Tibial artery (tissue), 4 donors: ENCODE measurements at places on chromosomes 12 and 14.

GRCh38 chr12:50258167-50258551 lies 25.2 kb downstream of the LIMA1 start:
- peak; percentile 75 for DNase-seq

DNA sequence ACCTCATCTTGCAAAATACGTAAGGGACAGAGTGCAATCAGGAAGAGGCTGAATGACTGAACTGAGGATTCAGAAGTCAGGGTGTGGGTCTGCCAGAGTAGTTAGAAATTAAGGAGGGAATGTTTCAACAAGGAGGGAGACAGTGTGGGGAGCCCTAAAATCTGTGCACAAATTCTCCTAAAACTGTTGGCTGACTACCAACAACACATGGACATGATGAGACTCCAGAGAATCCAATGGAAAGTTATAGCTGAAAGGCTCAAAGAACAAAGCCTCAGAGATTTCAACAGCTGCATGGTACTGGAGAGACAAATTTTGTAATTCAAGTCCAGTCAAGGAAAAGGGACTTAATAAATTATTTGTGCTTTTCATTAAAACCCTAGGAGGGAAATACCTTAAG lies 36.1 kb upstream of the NEDD1 start:
- no peak for DNase-seq

- DNase-seq = no peak
Observed at GRCh38 chr12:22467190-22467589, 77.2 kb downstream of the C2CD5 start.

DNA sequence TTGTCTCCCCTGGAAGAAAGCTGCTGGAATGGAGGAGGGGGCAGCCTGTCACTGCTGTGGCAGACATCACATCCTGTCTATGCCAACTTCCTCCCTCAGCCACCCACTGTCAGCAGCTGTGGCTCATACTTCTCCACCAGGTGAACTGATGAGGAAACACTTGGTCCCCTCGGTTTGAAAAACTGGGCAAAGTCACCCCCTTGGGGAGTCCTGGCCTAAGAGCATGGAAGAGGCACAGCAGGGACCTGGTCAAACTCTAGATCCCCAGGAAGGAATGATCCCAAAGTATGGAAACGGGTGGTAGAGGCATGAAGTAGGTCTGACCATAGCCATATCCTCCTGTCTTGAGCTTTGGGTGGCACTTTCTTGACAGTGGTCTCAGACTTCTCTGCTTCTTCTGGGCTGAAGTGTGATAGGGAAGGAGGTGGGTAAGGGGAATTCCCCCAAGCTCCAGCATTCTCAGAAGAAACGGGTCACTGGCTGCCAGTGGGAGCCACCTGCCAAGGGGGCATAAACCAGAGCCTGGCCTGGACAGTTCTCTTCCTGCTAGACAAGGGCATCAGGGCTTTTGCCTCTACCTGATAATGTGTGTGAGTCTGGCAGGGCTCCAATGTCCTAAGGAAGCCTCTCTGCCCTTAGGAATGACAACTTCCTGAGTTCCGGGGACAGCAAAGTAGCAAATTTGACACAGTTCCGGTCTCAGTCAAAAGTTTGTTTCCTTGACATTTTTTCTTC lies 36.0 kb downstream of the FMNL3 start:
- DNase-seq = no peak

- peak; percentile 42 for DNase-seq
Observed at GRCh38 chr14:100777818-100778525, 47.9 kb upstream of the MEG3 start.

- DNase-seq = no peak
Observed at GRCh38 chr12:104687823-104688573, 231.2 kb downstream of the CHST11 start.

DNA sequence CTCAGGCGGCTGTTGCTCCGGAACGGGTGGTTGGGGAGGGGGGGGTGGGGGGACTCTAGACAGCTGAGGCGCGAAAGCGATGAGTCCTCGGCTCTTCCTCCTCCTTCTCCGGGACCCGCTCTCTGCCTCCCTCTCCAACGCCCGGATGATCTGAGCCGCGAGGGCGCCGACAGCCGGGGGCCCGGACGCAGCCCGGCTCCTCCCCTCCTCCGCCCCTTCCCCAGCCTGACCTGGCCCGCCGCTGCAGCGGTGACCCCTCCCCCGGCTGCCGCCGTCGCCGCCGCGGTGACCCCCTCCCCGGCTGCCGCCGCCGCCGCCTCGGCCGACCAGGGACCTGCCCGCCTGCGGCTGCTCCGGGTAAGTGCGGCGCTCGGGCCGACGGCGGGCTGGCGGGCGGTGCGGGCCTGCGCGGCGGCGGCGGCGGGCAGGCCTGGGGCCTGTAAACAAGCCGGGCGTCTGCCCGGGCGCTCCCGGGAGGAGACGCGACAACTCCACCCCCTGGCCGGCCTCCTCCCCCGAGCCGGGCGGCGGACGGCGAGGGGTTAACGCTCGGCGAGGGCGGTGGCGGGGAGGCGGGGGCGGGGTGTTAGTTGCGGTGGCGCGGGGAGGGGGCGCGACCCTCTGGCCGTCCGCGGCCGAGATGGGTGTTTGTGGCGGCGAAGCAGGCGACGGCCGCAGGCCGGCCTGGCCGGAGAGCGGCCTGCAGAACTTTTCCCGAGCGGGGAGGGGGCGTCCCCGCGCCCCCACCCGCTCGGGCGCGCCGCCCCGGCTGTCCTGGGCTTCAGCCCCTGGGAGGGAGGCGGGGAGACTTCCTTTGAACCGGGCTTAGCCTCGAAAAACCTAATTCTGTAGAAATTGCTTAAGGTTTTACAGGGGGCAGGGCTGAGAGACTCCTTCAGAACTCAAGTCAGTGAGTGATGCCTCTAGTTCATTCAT lies 568 bp downstream of the PPM1A start:
- DNase-seq = peak; percentile 84

GRCh38 chr12:105440037-105440664 lies 109.7 kb downstream of the C12orf75 start:
- DNase-seq = no peak

DNA sequence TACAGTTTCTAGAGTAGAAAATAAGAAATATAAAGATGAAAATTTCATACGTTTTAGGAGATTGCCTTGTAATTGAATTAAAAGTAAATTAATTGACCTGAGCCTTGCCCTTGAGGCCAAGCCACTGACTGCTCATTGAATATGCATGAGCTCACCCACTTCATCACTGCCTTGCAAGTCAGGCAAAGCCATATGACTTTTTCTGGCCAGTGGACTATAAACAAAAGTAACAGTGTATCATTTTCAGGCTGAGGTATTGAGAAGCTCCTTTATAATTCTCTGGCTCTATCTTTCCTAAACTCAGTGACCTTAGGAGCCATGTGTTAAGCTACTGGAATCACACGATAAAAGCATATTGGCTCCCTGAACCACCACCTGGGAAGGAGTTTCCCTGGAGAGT lies 369.3 kb downstream of the NUAK1 start:
- DNase-seq = no peak

- peak; percentile 66 for DNase-seq
Observed at GRCh38 chr14:54784657-54785056, 118.0 kb downstream of the GCH1 start.

GRCh38 chr14:63752449-63753169 lies 24.7 kb upstream of the SGPP1 start:
- no peak for DNase-seq

GRCh38 chr12:51508285-51508684 lies 82.7 kb upstream of the SCN8A start:
- no peak for DNase-seq

DNA sequence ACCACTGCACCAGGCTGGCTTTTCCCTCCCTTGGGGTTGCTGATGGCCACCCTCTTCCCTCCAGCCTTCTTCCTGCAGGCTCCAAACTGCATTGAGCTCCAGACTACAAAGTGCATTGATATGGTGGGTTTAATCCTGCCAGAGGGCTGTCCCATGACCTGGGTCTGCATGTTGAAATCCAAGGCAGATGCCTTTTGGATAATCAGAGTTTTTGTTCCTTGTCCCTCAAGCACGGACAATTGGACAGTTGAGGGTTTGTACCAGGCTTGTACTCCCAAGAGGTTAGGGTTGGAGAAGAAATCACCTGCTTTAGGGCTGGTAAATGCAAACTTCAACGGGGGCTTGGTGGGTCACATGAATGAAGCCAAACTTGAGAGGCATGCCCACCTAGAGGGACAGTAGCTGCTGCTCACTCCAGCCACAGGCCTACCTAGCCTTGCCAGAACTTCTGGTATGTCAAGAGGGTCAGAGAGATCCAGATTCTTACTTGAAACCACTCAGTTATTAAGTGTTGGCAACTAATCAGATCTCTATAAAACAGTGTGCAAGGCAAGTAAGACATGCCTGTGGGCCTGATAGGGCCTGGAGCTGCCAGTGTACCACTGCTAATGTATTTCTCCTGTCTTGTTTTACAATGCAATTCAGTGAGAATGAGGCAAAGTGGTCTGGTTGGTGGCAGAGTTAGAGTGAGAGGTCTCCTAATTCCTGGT lies 21.7 kb upstream of the KRT83 start:
- DNase-seq = no peak

- DNase-seq = no peak
Observed at GRCh38 chr14:55416866-55417265, 5.2 kb upstream of the ATG14 start.

GRCh38 chr12:45051572-45052125 lies 750 bp upstream of the DBX2 start:
- DNase-seq = no peak

DNA sequence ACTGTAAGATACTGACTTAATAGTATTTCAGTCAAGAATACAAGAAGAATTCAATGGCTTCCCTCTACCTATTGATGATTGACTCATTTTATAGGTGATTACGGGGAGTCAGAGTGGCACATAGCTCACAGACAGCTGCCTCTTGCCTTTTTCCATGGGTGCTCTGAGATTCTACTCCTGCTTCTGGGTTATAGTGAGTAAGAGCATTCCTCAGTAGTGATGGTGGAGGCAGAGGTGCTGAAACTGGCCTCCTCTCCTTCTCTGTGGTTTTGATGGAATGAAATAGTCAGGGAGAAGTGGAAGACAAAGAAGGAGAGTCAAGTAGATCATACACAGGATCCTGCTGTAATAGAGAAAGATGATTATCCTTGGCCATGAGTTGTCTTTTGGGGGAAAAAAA lies 438.2 kb upstream of the FAR2 start:
- DNase-seq = no peak

DNA sequence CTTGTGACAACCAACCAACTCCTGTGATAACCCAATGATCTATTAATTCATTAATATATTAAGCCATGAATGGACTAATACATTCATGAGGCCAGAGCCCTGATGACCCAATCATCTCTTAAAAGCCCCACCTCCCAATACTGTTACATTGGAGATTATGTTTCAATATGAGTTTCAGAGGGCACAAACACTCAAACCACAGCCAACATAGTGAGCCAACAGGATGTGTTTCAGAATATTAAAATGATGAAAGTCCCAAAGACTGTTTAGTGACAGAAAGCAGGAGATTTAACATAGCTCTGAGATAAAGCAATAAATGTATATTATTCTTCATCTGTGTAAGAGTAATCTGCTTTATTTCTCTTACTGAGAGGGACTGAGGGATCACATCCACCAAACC lies 71.7 kb downstream of the PTPRO start:
- no peak for DNase-seq

DNA sequence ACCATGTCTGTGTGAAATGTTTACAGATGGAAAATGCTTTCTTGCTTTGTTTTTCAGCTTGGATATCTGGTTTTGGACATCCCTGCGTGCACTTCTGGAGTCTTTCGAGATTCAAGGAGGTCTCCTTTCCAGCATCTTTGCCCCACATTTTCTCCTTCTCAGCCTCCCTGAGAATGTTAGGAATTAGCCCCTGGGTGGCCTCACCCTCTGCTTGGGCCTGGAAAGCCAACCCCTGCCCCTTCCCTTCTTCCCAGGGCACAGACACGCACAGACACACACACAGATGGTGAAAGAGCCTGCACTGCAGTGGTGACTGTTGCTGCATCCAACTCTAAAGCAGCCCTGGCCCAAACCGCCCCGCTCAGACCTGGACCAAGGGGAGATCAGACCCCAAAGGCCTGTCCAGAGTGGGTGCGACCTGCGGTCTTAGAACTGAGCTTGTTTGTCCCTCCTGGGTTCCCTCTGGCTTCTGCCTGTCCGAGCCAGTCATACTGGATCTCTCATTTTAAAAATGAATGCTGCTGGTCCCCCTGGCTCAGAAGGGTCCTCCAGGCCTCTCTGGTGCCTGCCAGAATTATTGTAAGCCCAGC lies 8.7 kb upstream of the NCOR2 start:
- no peak for DNase-seq

DNA sequence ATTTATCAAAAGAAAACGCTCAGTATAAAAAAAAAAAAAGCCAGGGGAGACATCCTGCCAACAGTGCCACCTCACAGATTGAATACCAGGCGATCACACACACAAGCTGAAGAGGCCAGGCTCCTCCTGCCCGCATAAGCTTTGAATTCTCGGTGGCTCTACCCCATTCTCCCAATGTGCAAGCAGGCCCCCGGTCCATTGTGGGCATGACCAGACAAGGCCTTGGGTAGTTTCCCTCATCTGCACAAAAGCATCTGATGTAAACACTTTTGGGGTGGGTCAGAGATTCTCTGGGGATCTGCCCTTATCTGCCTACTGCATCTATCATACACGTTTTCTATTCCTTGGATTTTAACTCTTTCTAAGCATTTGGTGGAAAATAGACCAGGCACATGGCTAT lies 16.2 kb downstream of the KLRF2 start:
- no peak for DNase-seq

GRCh38 chr12:70757830-70758493 lies 120.7 kb upstream of the PTPRB start:
- DNase-seq = no peak

DNA sequence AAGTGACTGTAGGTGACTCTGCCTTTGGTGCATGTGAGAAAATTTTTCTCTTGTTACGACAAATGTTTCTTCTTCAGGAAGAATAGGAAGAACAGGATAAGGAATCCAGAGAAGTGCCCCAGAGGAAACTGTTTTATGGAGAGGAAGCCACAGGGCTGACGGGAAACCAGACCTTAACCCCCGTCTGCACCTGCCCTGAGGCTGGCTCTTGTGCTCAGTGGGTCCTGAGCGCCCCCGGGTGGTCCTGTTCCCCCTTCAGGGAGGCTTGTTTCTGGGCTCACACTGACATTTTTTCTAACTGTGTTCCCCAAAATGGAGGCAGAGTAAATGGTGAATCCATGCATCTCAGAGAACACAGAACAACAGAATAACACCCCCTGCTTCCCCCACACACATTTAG lies 691.8 kb downstream of the TMEM121 start:
- DNase-seq = no peak

- no peak for DNase-seq
Observed at GRCh38 chr12:52901715-52902541, 2.9 kb downstream of the KRT8 start.

- no peak for DNase-seq
Observed at GRCh38 chr12:124608450-124608870, 41.0 kb upstream of the NCOR2 start.
